Pericardium fibroblast (primary cell): ENCODE measurements at places on chromosomes 11 and 22. TPM values are rescaled to one million over a fixed set of nuclear protein-coding genes. Genes with fewer than 3 reads are reported as not detected.

Gene OR5T2
- total RNA-seq: not detected in 2 replicates

Gene ANO5
- under 0.01 TPM in 1 of 2 replicates, not detected in the other for total RNA-seq

Gene BEST1
- 1.5 and 3.7 TPM in 2 replicates for total RNA-seq

Gene CPT1B
- total RNA-seq: 0.51 and 1.4 TPM in 2 replicates

Gene SCO2
- 1.3 and 2.5 TPM in 2 replicates for total RNA-seq

Gene ARFIP2
- total RNA-seq: 35.7 and 56.1 TPM in 2 replicates

Gene FGF4
- not detected in 2 replicates for total RNA-seq

Gene DEFB131B
- not detected in 2 replicates for total RNA-seq

Gene MMP11
- 9.6 and 12.3 TPM in 2 replicates for total RNA-seq

Gene TCN2
- total RNA-seq: 32.9 and 43.2 TPM in 2 replicates

Gene SMCO4
- 18.3 and 26.5 TPM in 2 replicates for total RNA-seq

Gene GRIA4
- not detected in 2 replicates for total RNA-seq

Gene MIAT
- total RNA-seq: 0.12 and 0.17 TPM in 2 replicates

Gene KRTAP5-1
- not detected in 2 replicates for total RNA-seq

Gene TSPAN18
- 0.58 and 1.9 TPM in 2 replicates for total RNA-seq

Gene B3GAT1
- total RNA-seq: not detected in 2 replicates
